GM23338 (cell line): ENCODE measurements at places on chromosomes 11 and 22.

GRCh38 chr11:2165571-2165970 lies 4.6 kb upstream of the INS start:
- no peak for DNase-seq

- DNase-seq, result no peak
Measured at GRCh38 chr11:17839450-17839849, 104.9 kb downstream of the KCNC1 start.

DNA sequence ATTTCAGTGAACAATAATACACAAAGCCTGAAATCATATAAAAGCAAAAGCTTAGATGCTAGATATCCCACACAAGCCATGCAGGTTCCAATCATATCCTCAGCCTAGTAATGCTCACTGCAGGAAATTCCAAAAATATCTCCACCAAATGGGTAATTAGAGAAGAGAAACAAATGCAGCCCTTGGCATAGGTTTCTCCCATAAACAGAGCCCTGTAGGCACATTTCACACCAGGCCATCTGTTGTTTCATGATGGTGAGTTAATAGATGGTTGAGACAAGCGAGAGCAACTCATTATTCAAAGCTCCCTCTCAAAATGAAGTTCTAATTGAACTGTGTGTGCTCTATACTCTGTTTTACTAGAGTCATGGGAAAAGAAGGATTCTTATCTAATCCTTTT lies 154.6 kb upstream of the TRPC6 start:
- no peak for DNase-seq

- peak; percentile 74 for DNase-seq
Measured at GRCh38 chr11:9664276-9665171, 647 bp downstream of the SWAP70 start.
